ENCODE measurements at places on chromosomes 7 and 10.

DNA sequence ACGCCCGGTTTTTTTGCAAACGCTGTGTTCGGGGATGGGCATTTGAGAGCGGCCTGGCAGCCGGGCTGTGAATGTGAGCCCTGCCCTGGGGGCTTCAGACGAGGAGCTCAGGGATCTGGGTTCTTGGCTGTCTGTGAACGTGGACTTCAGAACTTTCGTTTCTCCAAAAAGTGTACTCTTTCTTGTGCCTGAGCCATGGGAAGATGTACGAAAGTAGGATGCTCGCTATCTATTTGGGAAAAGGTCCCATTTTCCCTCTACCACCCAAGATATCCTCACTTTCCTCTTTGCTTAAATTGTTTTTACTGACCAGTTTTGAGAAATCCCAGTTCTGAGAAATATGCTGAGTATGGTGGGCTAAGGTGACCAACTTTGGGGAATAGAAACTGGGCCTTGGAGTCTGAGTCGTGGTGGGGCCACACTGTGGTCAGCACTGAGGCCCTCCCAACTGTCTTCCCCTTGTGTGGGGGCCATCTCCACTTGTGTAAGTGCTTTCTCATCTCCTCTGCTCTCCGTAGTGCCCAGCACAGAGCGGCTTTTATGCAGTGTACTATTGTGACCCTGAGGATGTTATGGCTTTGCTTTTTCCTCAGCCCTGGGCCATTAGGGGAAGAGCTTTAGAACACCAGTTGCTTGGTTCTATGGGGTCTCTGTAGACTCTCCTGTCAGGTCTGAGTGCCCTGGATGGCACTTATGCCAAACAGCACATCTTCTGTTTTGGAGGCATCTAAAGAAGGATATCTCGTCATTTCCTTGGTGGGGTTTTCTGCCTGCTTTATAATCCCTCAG, 918 bp downstream of the DBNL start:
- DNase-seq = no peak

DNA sequence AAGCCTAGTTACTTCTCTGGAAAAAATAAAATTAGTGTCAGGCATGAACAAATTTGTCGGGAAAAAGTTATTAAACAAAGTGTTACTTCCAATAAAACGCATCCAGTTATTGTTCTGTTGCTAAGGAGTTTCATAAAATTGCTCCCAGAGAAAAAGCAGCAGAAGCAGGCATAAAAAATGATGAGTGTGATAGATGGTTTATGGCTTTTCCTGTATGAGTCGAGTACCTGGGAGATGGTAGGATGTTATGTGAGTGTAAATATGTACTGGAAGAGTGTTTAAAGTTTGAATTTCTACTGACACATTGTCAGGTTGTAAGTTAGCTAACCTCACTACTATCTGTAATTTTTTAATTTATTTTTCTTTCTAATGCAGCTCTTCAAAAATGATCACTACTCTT, 390.7 kb downstream of the ARL4A start:
- no peak for DNase-seq

GRCh38 chr10:61099756-61100155, 155.8 kb upstream of the RHOBTB1 start:
- no peak for DNase-seq

GRCh38 chr7:144473908-144474307, 70.4 kb upstream of the NOBOX start:
- no peak for DNase-seq

DNA sequence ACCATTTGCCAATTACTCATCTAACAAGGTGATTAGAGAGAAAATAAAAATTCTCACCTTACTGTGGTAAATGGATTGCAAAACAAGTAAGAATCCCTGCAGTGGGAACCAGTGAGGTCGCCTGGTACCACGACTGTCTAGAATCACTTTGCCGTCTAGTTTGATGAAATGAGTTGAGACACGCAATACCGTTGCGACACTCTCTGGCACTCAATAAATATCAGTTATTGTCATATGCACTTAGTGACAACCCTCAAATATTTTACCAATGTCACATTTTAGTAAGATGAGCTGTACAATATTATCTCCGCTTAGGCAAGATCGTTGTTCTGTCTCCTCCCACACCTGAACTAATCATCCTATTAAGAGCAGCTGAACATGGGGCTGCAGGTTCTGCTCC, 114.4 kb upstream of the ADARB2 start:
- DNase-seq = no peak

DNA sequence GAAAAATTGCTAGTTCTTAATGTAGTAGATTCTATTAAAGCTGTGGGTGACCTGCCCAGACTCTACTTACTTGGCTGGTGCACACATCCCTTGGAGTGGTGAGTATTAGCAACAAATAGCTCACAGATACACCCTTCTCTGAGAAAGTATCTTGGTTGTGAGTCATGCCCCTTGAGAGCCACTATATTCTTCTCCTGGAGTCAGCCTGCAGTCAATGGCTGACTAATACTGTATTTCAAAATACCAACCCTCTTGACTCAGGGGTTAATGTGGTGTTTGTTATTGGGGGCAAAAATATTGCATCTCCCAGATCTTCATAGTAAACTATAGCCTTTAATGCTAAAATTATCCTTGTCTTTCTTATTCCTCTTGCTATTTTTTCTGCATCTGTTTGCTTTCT, 354.9 kb downstream of the BMPER start:
- peak; percentile 94 for DNase-seq

- no peak for DNase-seq
Observed at GRCh38 chr7:22549051-22549450, 49.1 kb upstream of the STEAP1B start.

DNA sequence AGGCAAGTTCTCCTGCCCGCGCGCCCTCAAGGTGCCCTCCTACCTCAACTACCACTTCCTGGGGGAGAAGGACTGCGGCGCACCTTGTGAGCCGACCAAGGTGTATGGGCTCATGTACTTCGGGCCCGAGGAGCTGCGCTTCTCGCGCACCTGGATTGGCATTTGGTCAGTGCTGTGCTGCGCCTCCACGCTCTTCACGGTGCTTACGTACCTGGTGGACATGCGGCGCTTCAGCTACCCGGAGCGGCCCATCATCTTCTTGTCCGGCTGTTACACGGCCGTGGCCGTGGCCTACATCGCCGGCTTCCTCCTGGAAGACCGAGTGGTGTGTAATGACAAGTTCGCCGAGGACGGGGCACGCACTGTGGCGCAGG, 1.4 kb downstream of the FZD1 start:
- no peak for DNase-seq

DNA sequence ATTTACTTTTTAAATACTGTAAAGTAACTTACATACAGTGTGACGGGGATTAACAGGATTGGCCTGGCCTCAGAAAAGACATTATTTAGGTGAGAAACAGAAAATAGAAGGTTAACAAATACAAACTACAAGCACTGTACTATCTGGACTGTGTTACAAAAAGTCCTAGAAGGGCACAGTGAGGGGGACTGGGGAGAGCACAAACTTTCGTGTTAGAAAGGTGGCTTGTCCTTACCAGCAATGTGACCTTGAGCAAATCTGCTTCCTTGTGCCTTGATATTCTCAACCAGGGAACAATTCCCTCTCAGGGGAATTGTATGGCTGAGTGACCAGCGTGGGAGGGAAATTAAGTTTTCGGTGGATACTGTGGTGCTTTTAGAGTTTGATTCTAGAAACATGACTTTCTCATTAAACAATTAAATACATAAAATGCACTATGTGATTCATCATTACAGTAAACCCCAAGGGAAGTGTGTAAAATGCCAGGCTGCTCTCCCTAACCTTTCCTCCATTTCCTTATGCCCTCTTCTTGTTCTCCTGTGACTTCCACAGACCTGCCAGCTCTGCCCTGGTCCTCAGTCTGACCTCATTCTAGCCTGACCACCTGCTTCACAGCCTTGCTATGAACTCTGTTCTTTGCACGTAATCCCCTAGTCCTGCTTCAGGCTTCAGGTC, 57.7 kb downstream of the OSBPL3 start:
- peak; percentile 74 for DNase-seq

- no peak for DNase-seq
Observed at GRCh38 chr10:17004801-17005380, 124.7 kb downstream of the CUBN start.

GRCh38 chr7:35505066-35505465, 189.9 kb downstream of the HERPUD2 start:
- no peak for DNase-seq

DNA sequence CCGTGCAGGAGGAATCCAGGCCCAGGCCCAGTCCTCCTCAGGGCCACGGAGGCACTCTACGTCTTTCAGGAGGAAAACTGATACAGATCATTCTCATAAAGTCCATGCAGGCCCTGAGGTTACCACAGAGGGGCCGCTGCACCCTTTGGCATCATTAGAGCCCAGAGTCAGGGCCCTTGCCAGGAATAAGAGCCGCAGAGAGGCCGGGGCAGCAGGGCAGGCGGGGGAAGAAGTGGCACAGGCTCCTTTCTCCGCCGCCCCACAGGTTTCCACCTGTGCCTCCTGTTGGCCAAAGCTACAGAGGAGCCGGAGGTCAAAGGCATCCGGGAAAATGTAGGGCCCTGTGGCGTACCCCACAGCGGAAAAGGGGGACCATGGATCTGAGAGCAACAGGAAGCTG, 366.6 kb upstream of the SHH start:
- DNase-seq = no peak

DNA sequence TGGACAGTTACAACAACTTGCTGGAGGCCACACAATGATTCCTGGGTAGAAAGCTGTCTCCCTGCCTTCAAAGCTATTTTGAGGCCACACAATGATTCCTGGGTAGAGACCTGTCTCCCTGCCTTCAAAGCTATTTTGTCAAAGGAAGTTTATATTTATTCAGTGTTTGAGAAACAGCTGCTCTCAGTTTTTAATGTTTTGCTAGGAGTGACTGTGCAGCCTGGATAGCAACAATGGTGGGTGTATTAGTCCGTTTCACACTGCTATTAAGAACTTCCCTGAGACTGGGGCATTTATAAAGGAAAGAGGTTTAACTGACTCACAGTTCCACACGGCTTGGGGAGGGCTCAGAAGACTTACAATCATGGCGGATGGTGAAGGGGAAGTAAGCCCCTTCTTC, 3.9 kb upstream of the SGPL1 start:
- DNase-seq = no peak

DNA sequence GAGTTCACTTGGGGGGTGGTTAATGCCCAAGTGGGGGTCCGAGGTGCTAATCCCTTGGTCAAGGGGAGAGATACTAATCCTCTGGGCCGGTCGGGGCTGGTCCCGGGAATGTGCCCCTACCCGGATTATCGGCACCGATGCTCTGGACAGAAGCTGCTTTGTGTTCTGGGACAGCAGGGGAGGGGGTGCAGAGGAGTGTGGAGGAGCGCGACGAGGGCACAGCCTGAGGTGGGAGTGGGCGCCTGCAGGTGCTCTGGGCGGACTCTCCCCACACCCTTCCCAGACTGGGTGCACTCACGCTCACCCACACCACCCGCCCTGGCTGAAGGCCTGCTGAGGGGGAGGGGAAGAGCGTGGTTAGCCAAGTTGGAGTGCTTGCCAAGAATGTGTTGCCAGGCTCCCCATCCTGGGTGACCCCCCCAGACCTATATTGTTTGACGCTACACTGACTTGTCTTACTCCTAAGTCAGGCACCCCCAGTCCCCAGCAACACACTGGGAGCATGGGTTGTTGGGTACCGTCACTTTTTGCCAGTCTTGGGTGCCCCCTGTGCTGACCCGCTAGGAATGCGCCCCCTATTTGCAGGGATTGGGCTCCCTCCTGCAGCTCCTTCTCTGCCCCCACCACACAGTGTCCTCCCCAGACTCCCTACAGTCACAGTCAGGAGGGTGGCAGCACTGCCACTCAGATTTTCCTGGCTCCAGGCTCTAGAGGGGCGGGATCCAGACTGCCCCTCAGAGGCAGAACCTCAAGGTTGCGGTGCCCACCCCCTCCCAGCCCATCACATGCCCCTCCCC, 1.2 kb downstream of the SLC4A2 start:
- no peak for DNase-seq

GRCh38 chr10:93438613-93439253, 43.4 kb downstream of the MYOF start:
- DNase-seq = no peak

GRCh38 chr7:136245327-136246004, 268.3 kb upstream of the MTPN start:
- no peak for DNase-seq

- DNase-seq = no peak
Observed at GRCh38 chr10:62424026-62424425, 49.9 kb downstream of the ZNF365 start.

DNA sequence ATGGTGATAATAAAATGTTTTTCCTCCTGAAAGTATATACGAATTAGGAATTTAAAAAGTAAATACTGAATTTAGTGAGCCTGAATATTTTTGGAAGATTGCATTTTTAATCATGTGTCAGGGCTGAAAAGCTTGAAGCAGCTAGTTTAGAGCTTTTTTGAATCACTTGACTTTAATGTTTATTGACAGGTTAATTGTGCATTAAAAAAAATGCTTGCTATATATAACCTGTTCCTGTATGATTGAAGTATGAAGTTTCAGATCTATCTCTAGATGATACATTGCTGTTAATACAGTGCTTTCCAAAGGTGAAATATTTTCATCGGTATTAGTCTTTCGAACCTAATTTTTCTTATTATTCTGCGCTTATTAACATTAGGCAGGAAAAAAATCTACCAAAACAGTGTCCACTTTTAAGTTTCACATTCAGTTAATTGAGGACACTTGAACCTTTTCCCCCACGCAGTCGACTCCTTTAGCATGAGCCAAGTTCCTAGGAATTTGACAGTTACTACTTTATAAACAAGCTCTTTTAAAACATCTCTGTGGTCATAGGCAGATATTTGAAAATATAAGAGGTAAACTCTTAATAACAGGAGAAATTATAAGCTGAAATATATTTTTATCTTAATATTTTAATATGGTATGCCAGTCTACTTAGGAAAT, 187.1 kb downstream of the MLLT10 start:
- DNase-seq = peak; percentile 21

DNA sequence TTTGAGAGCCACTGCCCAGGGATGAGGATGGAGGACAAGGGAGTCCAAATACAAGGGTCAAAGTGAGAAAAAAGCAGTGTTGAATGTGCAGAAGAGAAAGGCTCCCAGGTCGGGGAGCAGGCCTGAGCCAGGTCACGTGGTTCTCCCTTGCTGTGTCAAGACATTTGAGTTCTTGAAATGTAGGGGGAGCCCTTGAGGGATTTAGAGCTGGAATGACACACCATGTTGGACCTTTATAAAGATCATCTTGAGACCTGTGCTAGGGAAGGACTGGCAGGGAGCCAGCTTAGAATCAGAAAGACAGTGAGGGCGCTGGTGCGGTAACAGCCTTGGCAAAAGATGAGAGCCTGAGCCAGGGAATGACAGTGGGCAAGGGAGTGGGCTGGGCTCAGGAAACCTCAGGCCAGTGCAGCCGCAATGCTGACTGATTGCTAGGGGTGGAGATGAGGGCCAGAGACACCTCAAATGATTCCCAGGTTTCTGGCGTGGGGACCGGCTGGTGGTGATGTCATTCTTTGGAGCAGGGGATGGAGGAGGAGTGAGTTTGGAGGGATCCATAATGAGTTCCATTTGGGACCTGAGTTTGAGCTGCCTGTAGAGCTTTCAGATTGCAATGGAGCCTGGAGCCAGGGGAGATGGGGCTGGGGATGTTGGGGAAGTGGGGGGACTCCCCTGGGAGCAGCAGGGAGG, 120.1 kb downstream of the PTPN20 start:
- DNase-seq = peak; percentile 69

- DNase-seq = peak; percentile 80
Observed at GRCh38 chr7:79317728-79318127, 135.7 kb downstream of the MAGI2 start.

- peak; percentile 6 for DNase-seq
Observed at GRCh38 chr10:50931948-50932431, 46.6 kb upstream of the A1CF start.
